ENCODE measurements at places on chromosomes 3 and 15. TPM values are rescaled to one million over a fixed set of nuclear protein-coding genes. Genes with fewer than 3 reads are reported as not detected.

- no peak overlapping the region for H3K4me3 ChIP-seq
- no peaks in the 10 kb centered on the region for H3K27me3 ChIP-seq
- H3K36me3 ChIP-seq: no peaks in the 10 kb centered on the region
- no peak for DNase-seq
Measured at GRCh38 chr3:179768080-179768479, 115.2 kb downstream of the USP13 start.

- H3K27me3 ChIP-seq: no peaks in the 10 kb centered on the region
- no peaks in the 10 kb centered on the region for H3K36me3 ChIP-seq
- H3K27ac ChIP-seq: no peak overlapping the region
- DNase-seq: no peak
- H3K4me3 ChIP-seq: no peak overlapping the region
- H3K4me1 ChIP-seq: no peaks in the 10 kb centered on the region
Measured at GRCh38 chr15:69434238-69434637, 18.4 kb upstream of the RPLP1 start.

MESD gene
- polyA plus RNA-seq: 24.0 TPM

DNA sequence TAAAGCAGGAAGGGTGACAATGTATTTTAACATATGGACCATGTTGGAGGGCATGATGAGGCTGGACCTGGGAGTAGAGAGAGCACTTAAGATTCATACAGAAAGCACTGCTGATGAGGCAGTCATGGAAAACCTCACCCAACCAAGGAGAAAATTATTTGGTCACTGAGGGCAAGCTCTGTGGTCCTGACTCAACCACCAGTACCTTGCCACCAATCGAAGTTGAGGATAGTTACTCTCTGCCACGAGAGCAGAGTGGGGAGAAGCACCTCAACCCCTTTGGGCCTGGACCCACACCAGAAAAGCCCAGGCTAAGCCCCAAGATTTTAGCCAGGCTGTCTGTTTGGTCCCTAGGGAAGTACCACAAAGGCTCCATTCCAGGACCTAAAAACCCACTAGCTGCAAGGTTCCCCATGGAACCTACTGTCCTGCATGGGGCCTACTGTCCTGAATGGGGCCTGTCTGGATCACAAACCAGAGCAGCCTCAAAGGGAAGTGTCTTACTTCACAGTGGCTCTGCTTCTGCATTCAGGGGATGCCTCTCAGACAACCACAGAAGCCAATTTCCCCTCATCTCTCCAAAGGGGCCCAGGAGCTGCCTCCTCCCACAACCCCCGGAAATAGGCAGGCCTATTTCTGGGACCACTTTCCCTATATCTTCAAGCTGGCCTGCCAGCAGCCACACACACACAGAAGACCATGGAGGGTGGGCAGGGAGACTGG, 4.2 kb downstream of the CCDC71 start:
- peaks cover 22% of the 10 kb centered on the region for H3K4me1 ChIP-seq
- H3K36me3 ChIP-seq: peaks cover 14% of the 10 kb centered on the region
- no peak overlapping the region for H3K4me3 ChIP-seq

MLH1 gene
- polyA plus RNA-seq: 9.4 TPM
